ENCODE measurements at places on chromosomes 7 and 10. TPM values are rescaled to one million over a fixed set of nuclear protein-coding genes. Genes with fewer than 3 reads are reported as not detected.

DNA sequence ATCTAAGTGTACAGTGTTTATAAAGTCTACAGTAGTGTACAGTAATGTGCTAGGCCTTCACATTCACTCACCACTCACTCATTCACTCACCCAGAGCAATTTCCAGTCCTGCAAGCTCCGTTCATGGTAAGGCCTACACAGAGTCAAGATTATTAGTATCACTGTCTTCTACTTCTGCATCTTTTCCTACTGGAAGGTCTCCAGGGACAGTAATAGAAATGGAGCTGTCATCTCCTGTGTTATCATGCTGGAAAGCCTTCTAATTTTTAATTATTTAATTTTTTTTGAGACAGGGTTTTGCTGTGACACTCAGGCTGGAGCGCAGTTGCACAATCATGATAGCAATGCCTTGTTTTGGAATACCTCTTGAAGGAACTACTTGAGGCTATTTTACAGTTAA lies 207.0 kb downstream of the HTR7 start:
- no peak for DNase-seq

GRCh38 chr7:86629-87028 lies 105.7 kb upstream of the FAM20C start:
- no peak for DNase-seq

GRCh38 chr7:46383605-46384004 lies 462.5 kb upstream of the IGFBP3 start:
- DNase-seq = no peak

SFTPD gene
- total RNA-seq = not detected

POMZP3 gene
- total RNA-seq = 6.9 TPM
